ENCODE measurements at places on chromosomes 5 and 9. TPM values are rescaled to one million over a fixed set of nuclear protein-coding genes. Genes with fewer than 3 reads are reported as not detected.

The ADAMTS6 gene
- total RNA-seq = 3.0 TPM

The GABRA6 gene
- total RNA-seq = not detected

The PCDHA13 gene
- total RNA-seq = 0.97 TPM

The ACSL6 gene
- total RNA-seq = 0.59 TPM

The RLN1 gene
- total RNA-seq = not detected

The IZUMO3 gene
- total RNA-seq = not detected

The PRR7 gene
- 1.7 TPM for total RNA-seq

DNA sequence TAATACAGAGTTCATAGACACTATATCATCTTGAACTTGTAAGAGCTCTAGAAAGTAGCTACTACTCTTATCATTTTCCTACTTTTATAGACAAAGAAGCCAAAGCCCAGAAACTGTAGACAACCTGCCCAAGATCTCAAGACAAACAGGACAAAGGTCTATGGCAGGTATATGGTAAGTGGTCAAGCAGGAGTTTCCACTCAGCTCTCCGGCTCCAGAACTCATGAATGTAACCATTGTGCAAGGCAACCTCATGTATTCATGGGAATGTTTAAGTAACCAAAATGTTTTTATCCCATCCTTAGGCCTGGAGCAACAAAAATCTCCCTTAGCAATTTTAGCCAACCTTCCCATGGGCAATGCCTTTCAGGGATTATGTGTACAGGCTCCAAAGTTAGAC is 163.4 kb upstream of the PUM3 start:
- H3K4me1 ChIP-seq = no peaks in the 10 kb centered on the region
- no peak overlapping the region for H3K4me3 ChIP-seq
- no peaks in the 10 kb centered on the region for H3K27me3 ChIP-seq
- no peaks in the 10 kb centered on the region for H3K36me3 ChIP-seq

- peaks cover 25% of the 10 kb centered on the region for H3K27me3 ChIP-seq
- no peak for DNase-seq
- no peak overlapping the region for H3K4me3 ChIP-seq
- H3K4me1 ChIP-seq = no peaks in the 10 kb centered on the region
These were observed 283.3 kb upstream of the TUT7 start for GRCh38 chr9:86637515-86637914.

GRCh38 chr5:150188146-150188842 is 1.6 kb upstream of the SLC6A7 start:
- no peak for DNase-seq
- no peaks in the 10 kb centered on the region for H3K4me1 ChIP-seq
- H3K4me3 ChIP-seq = no peak overlapping the region
- H3K27me3 ChIP-seq = peaks cover 37% of the 10 kb centered on the region
- H3K27ac ChIP-seq = no peak overlapping the region
- no peaks in the 10 kb centered on the region for H3K36me3 ChIP-seq

GRCh38 chr9:95102001-95102433 is 215.5 kb downstream of the FANCC start:
- H3K27me3 ChIP-seq = no peaks in the 10 kb centered on the region
- no peaks in the 10 kb centered on the region for H3K4me1 ChIP-seq
- no peak overlapping the region for H3K27ac ChIP-seq
- DNase-seq = peak; percentile 18
- H3K36me3 ChIP-seq = peaks cover 46% of the 10 kb centered on the region

DNA sequence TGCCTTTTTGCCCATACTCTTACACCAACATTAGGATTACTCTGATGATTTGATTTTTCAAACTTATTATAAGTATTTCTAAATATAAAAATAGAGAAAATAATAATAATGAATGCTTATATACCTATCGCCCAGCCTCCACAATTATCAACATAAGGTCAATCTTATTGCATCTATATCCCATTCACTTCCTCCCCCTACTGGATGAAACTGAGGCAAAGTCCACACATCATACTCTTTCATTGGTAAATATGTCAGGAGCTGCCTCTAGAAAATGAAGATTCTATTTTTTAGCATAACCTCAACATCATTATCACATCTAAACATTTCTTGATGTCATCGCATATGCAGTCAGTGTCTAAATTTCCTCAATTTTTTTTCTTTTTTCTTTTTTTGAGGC is 44.3 kb downstream of the SH3RF2 start:
- DNase-seq = no peak
- H3K36me3 ChIP-seq = no peaks in the 10 kb centered on the region
- no peak overlapping the region for H3K27ac ChIP-seq
- H3K4me1 ChIP-seq = peaks cover 19% of the 10 kb centered on the region

DNA sequence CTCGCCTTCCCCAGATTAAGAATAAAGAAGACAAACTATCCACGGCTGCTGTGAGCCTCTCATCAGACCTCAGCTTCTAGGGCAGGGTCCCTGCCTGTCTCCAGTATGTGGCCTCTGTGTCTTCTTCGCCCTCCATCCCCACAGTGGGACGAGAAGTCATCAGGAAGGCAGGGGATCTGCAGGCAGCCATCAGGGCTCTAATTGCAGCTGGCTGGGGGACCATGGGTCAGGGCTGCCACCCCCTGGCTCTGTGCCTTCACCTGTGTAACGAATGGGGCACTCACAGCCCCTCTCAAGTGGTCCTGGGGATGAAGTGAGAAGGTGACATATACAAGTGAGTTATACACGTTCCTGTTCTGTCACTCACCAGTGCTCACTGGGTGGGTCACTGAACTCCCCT is 139.8 kb downstream of the KCNIP1 start:
- no peak overlapping the region for H3K27ac ChIP-seq
- H3K27me3 ChIP-seq = peaks cover 13% of the 10 kb centered on the region
- no peak overlapping the region for H3K4me3 ChIP-seq
- DNase-seq = no peak
- H3K36me3 ChIP-seq = no peaks in the 10 kb centered on the region

GRCh38 chr9:111896942-111897600 is 457 bp downstream of the UGCG start:
- H3K36me3 ChIP-seq = no peaks in the 10 kb centered on the region
- H3K4me3 ChIP-seq = peak overlapping the region; percentile 92
- peak; percentile 68 for DNase-seq
- H3K27ac ChIP-seq = peak overlapping the region; percentile 92

DNA sequence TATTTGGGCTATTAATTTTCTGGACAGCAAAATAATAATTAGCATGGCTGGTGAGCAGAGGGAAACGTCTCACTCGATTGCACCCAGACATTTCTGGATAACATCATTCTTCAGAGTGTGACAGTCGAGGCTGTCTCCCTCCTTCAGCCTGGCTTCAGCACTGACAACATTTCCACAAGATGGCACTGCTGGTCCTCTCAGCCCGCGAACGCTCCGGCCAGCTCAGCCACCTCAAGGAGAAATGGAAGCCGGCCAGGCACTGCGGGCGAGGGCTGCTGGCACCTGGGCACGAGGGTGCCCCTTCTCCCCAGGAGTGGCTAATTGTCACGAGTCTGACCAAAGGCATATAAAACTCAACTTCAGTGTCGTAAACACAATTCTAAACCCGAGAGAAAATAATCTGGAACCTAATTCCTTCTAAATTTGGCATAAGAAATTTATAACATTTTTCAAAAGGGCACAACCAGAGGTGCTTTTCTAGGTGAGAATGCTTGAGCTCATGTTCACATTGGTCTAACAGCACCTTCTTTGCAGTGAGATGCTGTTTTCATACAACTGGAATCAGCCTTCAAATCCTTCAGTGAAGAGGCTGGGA is 65.9 kb downstream of the DAP start:
- H3K36me3 ChIP-seq = no peaks in the 10 kb centered on the region
- H3K4me1 ChIP-seq = peaks cover 10% of the 10 kb centered on the region
- DNase-seq = peak; percentile 85
- H3K27me3 ChIP-seq = no peaks in the 10 kb centered on the region

- H3K4me3 ChIP-seq = no peak overlapping the region
- H3K36me3 ChIP-seq = no peaks in the 10 kb centered on the region
- no peak overlapping the region for H3K27ac ChIP-seq
- no peaks in the 10 kb centered on the region for H3K4me1 ChIP-seq
- no peaks in the 10 kb centered on the region for H3K27me3 ChIP-seq
These were observed 176.6 kb downstream of the ZNF462 start for GRCh38 chr9:107039542-107039941.

DNA sequence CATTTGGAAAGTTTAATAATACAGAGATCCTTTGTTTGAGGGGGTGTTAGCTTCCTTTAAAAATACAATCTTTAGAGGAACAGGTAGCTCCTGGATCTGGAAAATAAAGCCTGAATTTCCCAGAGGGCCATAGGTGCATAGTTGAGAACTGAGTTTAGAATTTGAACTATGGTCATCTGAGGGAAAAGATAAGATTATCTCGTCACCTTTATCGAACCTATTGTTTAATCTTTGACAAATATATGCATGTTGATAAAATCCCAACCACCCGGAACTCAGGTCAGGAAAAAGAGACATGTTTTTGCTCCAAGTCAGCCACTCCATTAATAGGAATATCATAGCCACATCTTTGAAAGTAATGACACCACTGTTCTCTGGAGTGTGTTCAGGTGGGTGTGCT is 91.7 kb upstream of the FAM169A start:
- no peak for DNase-seq
- H3K27me3 ChIP-seq = no peaks in the 10 kb centered on the region
- no peaks in the 10 kb centered on the region for H3K4me1 ChIP-seq
- no peaks in the 10 kb centered on the region for H3K36me3 ChIP-seq
- no peak overlapping the region for H3K4me3 ChIP-seq
- H3K27ac ChIP-seq = no peak overlapping the region

- DNase-seq = no peak
- no peak overlapping the region for H3K27ac ChIP-seq
- H3K4me1 ChIP-seq = no peaks in the 10 kb centered on the region
- H3K27me3 ChIP-seq = no peaks in the 10 kb centered on the region
- H3K36me3 ChIP-seq = no peaks in the 10 kb centered on the region
These were observed 648.1 kb downstream of the ACTL7B start for GRCh38 chr9:108207561-108208165.

DNA sequence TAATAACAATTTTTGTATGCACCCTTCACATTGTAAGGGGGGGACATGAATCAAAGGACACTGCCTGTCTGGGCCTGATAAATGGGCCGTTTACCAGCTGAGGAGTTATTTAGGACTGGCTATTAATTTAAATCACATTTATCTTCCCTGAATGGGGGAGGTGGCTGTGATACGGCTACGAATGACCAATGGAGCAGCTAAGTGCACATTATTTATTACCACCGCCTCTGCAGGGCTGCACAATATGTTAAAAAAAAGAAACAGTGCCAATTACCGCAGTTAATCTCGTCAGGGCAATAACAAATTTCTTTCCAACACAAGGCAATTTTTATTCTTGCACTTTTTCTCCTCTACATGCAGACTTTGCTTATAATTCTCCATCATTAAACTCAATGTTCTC is 318.4 kb downstream of the IRX2 start:
- no peak overlapping the region for H3K27ac ChIP-seq
- no peaks in the 10 kb centered on the region for H3K4me1 ChIP-seq
- no peaks in the 10 kb centered on the region for H3K36me3 ChIP-seq
- DNase-seq = no peak
- H3K4me3 ChIP-seq = no peak overlapping the region

- H3K27ac ChIP-seq = no peak overlapping the region
- no peaks in the 10 kb centered on the region for H3K36me3 ChIP-seq
- no peaks in the 10 kb centered on the region for H3K27me3 ChIP-seq
- no peak for DNase-seq
- H3K4me3 ChIP-seq = no peak overlapping the region
These were observed 72.1 kb upstream of the STK32A start for GRCh38 chr5:147162740-147163139.

DNA sequence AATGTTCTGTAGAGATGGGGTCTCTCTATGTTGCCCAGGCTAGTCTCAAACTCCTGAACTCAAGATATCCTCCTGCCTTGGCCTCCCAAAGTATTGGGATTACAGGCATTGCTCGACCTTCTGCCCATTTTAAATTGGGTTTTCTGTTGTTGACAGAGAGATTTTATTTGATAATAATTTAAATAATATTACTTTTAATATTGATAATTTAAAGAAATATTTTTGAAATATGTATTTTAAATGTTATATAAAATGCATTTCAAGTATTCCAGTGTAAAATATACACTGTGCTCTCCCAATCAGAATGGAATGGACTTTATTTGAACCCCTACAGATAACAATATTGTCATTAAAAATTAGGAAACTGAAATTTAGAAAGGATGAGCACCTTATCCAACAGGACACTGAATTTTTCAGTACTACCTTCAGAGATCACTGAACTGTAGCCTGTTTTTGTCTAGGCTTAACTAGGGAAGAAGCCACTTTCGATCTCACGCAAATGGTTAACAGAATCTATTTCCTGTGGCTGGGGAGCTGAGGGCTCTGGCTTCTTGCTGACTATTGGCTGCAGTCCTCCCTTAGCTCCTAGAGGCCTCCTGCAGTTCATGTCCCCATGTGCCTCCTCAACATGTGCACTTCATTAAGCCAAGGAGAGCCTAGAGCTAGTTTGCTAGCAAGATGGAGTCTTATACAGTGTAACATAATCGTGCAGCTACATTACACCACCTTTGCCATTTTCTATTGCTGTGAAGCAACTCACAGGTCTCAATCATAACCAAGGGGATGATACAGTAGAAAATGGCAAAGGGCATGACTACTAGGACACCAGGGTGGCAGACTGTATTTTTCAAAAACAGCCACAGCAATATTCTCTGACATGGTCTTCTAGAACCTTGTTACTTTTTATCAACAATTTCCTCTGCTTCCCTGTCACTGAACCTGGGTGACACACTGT is 150.0 kb downstream of the CDC42SE2 start:
- H3K36me3 ChIP-seq = no peaks in the 10 kb centered on the region
- no peak overlapping the region for H3K4me3 ChIP-seq
- H3K4me1 ChIP-seq = no peaks in the 10 kb centered on the region
- DNase-seq = no peak
- no peaks in the 10 kb centered on the region for H3K27me3 ChIP-seq

- peaks cover 43% of the 10 kb centered on the region for H3K36me3 ChIP-seq
- no peaks in the 10 kb centered on the region for H3K27me3 ChIP-seq
- no peak overlapping the region for H3K27ac ChIP-seq
These were observed 77.7 kb downstream of the RGS3 start for GRCh38 chr9:113541019-113541900.

DNA sequence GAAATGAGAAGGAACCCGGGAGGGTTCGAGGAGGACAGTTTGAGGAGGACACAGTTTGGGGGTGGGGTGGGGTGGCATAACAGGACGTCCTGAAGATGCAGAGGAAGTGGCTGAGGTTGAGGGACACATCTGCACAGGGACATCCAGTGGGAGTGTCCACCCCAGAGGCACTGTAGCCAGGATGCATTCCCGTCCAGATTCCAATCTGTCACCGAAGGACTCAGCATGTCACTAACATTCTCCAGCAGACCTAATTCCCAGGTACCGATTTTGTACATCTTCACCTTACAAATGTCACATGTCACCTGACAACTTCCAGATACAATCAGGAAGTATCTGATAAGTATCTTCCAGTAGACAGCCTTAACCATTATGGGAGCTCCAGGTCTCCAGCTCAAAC is 42.6 kb downstream of the EPB41L4B start:
- no peak overlapping the region for H3K27ac ChIP-seq
- DNase-seq = no peak
- H3K4me1 ChIP-seq = no peaks in the 10 kb centered on the region
- no peaks in the 10 kb centered on the region for H3K27me3 ChIP-seq
- no peak overlapping the region for H3K4me3 ChIP-seq

DNA sequence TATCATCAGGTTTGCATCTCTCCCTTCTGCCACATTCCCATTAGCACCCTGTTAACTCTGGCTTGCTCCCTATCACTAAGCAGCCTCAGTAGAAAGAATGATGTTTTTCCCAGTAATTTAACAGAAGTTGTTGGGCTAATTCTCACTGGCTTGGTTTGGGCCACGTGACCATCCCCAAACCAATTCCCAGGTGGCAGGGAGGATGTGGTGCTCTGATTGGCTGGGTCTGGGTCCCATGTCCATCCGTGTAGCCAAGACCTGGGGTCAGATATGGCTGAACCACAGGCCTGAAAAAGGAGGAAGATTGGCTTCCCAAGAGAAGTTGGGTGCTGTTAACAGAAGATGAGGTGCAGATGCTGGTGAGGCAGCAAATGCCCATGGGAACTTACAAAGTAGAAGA is 122.0 kb downstream of the BOD1 start:
- peaks cover 6% of the 10 kb centered on the region for H3K27me3 ChIP-seq
- no peaks in the 10 kb centered on the region for H3K4me1 ChIP-seq
- no peaks in the 10 kb centered on the region for H3K36me3 ChIP-seq
- H3K4me3 ChIP-seq = no peak overlapping the region
